Skeletal muscle cell (primary cell): ENCODE measurements at places on chromosomes 7 and 10.
A peak's percentile ranks its signal among the peaks of the same experiment; 100 is the strongest.

GRCh38 chr10:9957351-9957750 is 1060.3 kb upstream of the CELF2 start:
- DNase-seq: peak; percentile 25

DNA sequence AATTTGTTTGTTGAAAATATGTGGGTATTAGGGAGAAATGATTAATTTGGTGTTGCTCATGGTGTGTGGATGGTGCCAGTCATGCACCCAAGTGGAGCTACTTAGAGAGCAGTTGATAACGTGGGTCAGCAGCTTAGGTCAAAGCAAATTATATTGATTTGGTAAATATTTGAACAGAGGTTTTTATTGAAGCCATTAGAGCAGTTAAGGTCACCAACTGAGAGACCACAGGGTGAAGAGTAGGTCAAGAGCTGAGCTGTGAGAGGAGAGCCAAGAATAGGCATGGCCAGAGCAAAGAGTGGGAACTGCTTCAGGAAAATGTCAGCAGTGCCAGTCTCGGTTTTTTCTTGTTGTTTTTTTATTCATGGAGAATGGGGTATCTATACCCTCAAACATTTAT is 97.9 kb downstream of the TMEM168 start:
- DNase-seq: no peak

DNA sequence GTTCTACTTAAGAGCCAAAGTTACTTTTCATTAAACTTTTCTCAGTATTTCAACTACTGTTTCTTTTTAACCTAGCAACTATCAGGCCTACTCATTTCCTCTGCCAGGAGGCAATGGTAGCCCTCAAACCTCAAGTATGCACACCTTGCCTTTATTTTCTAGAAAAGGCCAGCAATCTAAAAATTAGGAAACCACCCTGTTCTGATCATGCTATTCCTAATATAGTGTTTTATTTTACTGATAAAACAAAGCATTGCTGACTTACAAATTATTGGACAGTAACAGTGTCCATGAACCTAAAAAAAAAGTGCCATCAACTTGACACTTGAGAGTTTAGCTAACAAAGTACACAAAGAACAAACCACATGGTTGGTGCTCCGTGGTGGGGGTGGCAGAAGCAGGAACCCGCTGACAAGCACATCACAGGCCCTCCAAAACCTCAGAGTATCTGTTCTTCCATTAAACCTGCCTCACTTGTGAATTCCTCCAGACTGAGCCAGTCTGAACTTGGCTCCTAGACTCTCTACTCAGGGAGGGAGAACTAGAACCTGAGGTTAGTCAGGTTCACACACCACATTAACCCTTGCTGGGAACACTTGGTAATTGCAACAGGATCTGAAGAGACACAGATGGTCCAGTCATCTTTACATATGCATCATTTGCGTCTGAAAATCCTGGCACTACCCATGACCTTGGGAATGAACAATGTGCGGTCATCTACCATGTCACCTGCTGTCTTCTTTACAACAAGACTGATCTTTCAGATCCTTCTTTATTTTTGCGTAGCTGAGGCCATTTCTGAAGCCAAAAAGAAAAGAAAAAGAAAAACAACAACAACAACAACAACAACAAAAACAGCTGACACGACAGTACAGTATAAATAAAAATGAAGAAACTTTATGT is 31.9 kb downstream of the PIP4K2A start:
- peak; percentile 41 for DNase-seq

DNA sequence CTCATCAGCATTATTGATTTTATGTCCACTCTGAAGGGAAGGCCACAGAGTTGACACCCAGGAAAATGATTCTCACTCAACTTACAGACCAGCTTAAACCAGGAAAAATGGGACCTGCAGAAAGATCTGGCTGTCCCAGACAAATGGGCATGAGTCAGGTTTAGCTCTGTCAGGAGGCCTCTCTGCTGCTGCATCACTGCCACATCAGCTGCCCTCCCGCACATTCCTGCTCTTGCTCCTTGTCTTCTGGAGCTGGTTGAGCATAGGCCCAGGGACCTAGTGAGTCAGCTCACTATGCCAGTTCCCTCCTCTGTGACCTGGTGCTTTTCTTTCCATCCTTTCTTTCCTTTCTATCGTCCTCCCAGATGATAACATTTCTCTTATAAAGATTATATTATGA is 18.8 kb upstream of the SMNDC1 start:
- DNase-seq: peak; percentile 90

- DNase-seq: no peak
Measured at GRCh38 chr10:5616836-5617235, 49.6 kb downstream of the ASB13 start.

GRCh38 chr7:31059551-31059950 is 7.4 kb downstream of the ADCYAP1R1 start:
- DNase-seq: no peak

DNA sequence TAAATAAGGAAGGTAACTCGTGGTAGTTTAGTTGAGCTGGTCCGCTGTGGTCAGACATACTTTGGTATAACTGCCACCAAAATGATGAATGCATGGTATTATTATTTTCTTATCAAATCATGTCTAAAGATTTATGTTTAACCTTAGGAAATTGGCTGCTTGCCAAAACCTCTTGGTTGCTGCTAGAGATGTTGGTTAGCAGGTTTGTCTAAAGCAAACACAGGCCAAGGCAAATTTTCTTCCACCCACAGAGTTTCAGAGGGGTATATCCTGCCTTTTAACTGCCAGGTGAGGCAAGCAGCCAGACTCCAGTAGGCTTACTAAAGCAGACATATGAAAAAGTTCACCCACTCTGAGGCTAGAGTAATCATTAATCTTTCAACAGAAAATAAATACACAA is 101.4 kb downstream of the SEMA3E start:
- peak; percentile 57 for DNase-seq

GRCh38 chr10:7551950-7552716 is 114.6 kb downstream of the ITIH5 start:
- no peak for DNase-seq

- DNase-seq: no peak
Measured at GRCh38 chr10:95291365-95292039, 699 bp upstream of the PDLIM1 start.

DNA sequence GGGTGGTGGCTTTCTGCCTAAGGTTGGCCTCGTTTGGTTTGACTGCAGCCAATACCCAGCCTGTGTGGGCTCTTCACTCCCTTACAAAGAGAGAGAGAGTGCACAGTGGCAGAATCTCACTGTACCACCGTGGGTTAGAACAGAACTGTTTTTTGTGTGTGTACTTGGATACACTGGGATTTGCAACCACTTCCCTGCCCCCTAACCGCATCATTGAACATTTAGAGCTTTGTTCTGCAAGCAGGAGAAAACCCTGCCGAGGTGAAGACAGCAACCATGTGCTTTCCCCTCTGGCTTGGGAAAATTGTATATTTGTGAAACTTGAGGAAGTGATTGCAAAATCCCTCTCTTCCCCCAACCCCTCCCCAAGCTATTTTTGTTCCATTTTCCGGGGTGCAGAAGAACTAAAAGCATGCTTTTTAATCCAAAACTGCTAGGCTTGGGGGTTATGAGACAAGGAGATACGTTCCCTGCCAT is 201.2 kb downstream of the TCF7L2 start:
- no peak for DNase-seq

DNA sequence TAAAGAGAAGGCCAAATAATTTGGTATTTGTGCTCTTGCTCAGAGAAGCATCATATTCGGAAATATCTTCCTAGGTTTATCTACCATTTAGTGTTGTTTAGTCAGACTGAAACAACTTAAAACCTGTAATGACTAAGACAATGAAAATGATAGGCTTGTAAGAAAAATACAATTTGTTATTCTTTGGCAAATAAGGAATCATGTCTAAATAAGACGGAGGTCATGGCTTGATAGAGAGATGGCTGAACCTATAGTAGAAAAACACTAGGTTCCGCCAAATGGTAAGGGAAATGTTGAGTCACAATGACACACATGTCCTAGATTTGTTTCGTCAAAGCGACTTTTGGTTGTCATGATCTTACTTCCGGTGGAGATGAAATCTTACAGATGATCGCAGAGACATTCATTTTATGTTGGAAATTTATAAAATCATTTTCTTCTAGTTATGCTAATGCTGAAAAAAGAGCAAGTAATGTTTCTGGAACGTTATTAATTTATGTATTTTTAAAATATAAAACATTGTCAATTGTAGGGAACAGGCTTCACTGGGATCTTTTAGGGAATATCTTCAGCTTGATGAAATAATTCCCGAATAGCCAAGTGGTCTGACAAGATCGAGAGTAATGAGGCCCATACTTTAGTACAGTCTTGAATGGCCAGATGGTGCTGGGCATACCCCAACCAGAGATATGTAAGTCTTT is 1.0 kb downstream of the SRGN start:
- DNase-seq: no peak

DNA sequence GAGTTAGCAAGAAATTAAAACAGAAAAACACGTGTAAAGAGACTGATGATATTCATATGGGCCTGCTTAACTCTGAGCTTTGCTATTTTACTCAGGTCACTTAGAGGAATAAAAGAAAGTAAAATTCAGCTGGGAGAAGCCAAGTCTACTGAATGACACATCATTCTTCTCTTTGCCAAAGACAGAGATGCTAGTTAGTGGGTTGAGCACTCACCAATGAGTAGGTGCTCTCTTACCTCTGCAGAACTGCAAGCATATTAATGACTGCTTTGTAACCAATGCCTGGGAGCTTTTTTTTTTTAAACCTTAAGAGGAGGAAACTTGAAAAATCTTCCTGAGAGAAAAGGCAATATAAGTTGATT is 44.8 kb upstream of the BAMBI start:
- DNase-seq: no peak

DNA sequence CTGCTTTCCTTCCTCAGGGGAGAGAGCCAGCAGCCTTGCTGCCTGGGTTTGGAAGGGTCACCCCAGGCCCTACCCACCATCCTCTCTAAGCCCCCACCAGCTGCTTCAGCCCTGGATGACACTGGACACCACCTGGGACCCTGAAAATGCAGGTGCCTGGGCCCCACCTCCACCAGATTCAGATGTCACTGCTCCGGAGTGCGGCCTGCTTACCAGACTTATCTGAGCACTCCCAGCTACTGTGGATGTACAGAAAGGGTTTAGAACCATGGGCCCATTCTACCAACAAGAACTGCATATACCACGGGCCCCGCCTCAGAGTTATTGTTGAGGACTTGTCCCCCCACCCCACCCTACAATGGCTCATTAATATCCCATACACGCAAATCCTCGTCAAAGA is 172.3 kb downstream of the PTPRN2 start:
- DNase-seq: no peak

DNA sequence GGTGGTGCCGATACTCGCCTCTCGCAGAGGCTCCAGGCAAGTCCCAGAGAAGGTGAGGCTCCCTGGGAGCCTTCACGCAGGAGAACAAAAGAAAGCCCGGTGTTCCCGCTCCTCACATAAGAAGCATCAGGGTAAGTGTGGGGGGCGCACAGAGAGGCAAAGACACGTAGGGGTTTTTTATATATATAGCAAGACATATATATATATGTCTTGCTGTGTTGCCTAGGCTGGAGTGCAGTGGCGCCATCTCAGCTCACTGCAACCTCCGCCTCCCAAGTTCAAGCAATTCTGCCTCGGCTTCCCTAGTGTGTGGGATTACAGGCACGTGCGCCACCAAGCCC is 61.3 kb downstream of the PDIA4 start:
- DNase-seq: no peak

DNA sequence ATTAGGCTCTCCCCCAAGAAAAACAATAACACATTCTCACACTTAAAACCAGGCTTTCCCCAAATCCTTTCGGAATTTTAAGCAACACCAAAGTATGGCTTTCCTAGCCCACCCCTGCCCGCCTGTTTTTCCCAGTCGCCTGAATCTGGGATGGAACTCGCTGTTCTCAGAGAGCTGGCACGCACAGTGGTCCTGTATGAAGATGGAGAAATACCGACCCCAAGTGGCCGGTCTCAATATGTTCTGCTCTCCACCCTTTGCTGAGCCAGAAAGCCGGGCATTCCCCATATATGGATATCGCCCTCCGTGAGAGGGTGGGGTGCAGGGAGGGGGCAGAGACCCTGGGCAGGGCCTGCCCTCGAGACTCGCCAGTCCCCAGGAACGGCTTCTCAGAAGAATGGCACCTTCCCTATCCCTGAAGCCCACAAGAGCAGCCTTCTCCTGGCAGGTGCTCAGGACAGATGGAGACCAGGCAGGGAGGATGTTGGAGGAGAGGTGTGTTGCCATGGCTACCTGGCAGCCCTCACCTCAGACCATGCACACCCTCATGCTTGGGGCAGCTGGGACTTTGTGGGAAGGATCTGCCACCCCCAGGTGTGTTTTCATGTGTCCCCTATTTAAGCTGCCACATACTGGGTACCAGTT is 3.4 kb downstream of the TACR2 start:
- peak; percentile 31 for DNase-seq

DNA sequence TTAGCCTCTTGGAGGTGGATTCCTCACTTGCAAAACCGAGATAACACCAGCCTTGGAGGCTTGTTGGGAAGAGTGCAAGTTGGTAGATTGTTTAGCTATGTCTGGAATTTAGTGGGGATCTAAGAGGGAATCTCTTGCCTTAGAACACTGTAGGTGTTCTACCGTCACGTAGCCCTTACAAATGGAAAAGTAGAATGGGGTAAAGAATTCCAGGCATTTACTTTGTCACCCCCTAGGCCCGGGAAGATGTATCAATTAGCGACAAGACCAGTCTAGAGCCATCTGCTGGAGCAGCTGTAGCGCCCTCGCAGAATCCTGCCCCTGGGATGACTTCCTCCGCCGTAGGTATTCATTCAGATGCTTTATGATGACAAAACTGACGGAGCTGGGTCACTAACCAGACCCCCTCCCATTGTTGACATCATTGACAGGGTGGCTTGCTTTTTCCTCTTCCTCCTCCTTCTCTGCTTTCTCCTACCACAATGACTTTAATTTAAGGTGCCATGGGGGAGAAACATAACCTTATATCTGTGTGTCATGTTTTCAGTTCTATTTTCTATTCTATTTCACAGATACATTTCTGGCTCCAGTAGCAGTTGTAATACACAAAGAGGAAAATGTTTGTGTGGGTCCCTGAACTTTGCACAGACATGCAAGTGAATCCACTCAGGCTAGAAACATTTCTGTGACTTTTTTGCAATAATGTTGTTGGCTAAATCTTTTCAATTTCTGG is 262.6 kb upstream of the LYZL1 start:
- no peak for DNase-seq

DNA sequence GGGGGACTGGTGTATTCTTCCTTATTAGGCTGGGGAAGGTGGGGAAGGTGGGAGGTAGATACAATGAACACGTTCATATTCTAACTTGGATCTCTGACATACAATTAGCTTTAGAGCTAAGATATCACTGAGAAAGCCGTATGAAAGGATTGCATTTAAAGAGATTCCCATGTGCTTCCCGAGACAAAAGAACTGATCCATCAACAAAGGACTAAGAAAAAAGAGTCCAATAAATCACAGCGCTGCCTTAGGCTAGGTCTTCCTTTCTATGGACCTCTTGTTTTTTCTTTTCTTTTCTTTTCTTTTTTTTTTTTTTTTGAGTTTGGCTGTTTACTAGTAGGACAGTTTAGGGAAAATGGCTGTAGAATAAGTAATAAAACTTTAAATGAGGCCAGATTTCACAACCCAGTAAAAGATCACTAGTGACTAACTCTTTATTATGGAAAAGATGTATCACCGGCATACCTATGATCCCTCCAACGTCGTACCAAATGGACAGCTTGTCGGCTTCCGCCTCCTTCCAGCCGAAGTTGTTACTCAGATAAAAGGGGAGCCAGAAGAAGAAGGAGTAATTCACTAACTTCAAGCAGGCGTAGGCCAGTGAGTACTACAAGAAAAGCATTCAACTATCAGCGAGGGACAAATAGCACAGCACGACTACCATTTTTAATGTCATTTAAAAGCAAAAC is 50.0 kb downstream of the SLC37A3 start:
- DNase-seq: no peak

- DNase-seq: no peak
Measured at GRCh38 chr10:80477-81105, 31.5 kb upstream of the TUBB8 start.
